ENCODE measurements at places on chromosomes 2 and 18.

DNA sequence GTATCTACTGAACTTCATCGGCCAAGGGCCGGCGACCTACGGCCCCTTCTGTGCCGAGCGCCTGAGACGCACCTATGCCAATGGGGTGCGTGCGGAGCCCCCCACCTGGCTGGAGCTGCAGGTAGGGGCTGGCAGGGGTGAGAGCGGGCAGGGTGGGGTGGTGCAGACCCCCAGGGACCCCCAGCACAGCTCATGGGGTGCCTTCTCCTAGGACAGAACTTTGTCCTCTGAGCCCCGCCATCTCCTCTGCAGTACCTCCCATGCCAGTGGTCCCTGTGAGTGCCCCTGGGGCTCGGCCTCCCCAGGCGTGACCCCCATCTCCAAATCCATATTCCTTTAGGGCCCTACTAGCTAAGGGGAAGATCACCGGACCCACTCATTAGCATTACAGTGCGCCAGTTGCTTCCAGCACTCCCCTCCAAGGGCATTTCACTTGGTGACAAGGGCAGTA is 23.9 kb upstream of the GPR17 start:
- DNase-seq = no peak

GRCh38 chr2:41922177-41922576 is 125.6 kb upstream of the PKDCC start:
- no peak for DNase-seq

GRCh38 chr18:10300739-10301138 is 153.7 kb upstream of the APCDD1 start:
- no peak for DNase-seq

GRCh38 chr2:42040643-42041278 is 7.1 kb upstream of the PKDCC start:
- DNase-seq = no peak

GRCh38 chr2:216884347-216884746 is 24.5 kb upstream of the TNP1 start:
- DNase-seq = no peak

DNA sequence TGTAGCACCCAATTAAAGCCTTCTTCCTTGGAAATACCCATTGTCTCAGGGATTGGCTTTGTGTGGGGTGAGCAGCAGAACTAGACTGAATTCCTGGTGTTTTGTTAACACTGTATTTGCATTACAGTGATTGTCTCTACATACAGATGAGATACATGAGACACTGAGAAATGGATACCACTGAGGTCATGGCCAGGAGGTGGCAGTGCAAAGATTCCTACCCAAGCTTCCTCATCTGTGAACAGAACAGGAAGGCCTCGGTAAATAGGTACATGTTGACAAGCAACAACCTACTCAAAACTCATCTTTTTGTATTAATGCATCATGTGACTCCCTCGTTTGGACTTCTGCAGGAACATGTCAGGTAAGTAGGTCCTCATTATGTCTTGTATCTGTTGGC is 445.8 kb upstream of the RGPD4 start:
- no peak for DNase-seq

DNA sequence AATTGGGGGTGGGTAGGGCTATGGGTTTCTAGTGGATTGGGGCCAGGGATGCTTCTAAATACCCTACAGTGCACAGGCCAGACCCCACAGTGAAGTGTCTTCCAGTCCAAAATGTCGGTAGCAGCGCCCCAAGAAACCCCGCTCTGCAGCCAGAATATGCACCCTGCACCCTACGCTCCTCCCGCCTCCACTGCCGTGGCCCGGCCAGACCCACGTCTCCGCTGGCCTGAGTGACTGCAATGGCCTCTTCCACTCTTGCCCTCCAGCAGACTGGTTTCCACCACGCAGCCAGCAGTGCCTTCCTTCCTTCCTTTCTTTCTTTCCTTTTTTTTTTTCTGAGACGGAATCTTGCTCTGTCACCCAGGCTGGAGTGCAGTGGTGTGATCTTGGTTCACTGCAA is 91.4 kb upstream of the TAF1B start:
- no peak for DNase-seq

DNA sequence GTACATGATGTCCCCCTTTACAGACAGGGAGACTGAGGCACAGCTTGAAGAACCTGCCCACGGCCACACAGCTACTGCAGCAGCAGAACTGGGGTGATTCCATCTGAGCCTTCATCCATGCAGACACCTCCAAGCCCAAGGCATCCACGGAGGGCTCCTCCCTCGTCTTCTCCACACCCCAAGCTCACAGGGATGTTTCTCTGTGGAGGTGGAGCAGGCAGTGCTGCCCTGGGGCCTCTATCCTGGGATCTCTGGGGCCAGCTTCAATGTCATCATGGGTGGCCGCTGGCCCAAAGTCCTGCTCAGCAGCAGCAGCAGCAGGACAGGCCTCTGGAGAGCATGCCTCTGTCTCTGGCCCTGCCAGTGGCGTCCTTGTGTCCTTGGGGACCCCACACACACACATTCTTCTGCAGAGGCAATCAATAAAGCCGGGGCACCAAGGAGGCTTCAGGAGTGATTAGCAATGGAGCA is 31.2 kb downstream of the ADI1 start:
- DNase-seq = no peak

- no peak for DNase-seq
Measured at GRCh38 chr2:157971702-157972101, 95.6 kb upstream of the ACVR1 start.

- DNase-seq = no peak
Measured at GRCh38 chr2:70891572-70892357, 43.9 kb upstream of the ATP6V1B1 start.

DNA sequence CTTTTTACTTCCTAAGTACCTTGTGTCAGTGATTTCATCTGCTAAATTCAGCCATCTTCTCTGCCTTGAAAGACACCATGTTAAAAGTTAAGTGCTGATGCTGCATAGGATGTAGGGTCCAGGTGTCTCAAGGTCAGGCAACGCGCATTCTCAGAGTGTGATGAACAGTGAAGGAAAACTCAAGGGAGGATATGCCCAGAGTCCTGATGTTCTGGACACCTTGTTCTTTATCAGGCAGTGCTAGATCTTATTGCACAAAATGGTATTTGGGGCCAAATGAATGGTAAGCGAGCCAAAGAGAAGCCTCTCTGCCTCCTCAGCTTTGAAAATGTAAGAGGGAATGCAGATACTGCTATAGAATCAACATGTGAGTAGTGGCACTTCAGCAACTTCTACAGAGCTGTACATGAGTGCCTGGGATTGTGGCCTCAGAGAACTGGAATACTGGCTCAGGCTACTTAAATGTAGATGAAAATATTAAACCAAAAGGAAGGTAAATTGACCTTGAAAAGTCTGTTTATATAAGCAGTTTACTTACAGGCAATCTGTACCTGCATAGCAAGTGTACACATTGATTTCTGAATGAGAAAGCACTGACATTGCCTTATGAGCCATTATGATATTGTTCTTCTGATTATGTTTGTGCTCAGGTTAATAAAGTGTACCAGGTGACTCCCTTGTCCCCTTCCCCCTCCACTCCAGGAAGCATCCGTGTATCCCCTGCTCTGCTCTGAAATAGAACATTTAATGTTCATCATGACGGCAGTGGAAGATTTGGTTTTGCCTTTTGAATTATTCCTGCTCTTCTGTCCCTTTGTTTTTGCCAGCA is 86.7 kb upstream of the RANBP2 start:
- no peak for DNase-seq

GRCh38 chr18:12819841-12820240 is 64.2 kb downstream of the PTPN2 start:
- DNase-seq = no peak

GRCh38 chr2:235061656-235062055 is 109.8 kb downstream of the SH3BP4 start:
- DNase-seq = no peak

GRCh38 chr2:121185571-121186074 is 99.4 kb downstream of the TFCP2L1 start:
- no peak for DNase-seq

DNA sequence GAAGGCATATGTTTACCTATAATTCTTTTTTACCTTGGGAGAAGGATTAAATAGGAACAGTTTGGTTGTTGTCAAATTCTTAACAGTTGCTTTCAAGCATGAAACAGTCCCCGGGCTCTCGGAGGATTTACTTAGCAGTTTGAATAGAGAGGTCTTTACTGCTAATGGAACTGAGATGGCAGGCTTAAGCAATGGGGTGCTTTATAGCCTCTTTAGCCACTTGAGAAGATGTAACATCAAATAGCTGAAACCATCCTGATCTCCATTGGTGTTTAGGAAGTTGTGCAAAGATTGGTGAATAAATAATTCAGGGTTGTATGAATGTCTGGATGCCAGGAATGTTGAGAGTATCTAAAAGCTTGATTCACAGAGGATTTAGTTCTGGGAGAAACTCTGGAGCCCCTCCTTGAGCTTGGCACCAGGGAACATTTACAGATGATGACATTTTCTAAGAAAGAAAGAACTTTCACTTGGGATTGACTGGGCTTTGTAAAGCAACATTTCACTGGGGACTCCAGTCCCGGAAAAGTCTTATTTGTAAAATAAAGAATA is 51.9 kb downstream of the PTPRM start:
- DNase-seq = no peak

DNA sequence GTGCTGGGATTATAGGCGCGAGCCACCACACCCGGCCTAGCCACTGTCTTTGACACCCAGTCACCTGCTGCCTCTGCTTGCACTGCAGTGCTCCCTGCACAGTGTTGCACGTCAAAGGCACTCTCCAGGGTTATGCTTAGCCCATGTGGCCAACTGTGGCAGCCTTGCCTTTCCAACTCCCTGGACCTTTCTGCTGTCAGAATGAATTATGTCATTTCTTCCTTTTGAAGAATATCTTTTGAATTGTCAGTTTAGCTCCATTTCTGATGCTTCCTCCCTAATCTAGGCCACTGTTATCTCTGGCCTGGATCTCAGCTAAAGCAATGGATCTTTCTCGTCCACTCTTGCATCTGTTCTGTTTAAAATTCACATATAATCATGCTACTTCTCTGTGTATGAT is 29.3 kb upstream of the LRRTM1 start:
- DNase-seq = no peak

GRCh38 chr2:69477627-69478026 is 40.4 kb upstream of the NFU1 start:
- no peak for DNase-seq

DNA sequence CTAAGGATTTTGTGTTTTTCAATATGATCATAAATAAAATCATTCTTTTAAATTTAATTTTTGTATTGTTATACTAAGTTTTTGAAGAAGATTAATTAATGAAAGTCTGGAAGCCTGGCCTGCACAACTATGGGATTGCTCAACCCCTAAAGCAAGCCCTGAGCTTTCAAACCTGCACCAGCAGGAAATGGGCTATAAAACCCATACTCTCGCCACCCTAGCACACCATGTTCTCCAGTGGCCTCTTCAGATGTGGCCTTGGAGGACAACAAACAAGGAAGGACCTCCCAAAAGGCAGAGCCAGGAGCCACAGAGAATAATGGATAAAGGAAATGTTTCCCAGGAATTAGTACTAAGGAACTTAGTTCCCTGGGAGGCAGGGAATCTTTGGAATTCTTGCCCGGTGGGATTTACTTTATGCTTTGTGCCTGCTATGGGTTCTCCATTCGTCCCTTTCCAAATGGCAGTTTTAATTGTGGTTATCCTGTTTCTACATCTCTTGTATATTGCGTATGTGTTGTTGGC is 212.5 kb downstream of the ZFP36L2 start:
- no peak for DNase-seq

GRCh38 chr2:25197336-25198208 is 29.2 kb upstream of the POMC start:
- DNase-seq = no peak

- DNase-seq = no peak
Measured at GRCh38 chr2:165044505-165045303, 89.4 kb upstream of the SLC38A11 start.

- no peak for DNase-seq
Measured at GRCh38 chr2:79179036-79179435, 19.5 kb upstream of the REG3A start.

- no peak for DNase-seq
Measured at GRCh38 chr2:197201874-197202273, 108.7 kb downstream of the ANKRD44 start.

GRCh38 chr2:12774395-12774727 is 57.6 kb downstream of the TRIB2 start:
- DNase-seq = no peak

GRCh38 chr18:79484661-79485621 is 89.2 kb downstream of the NFATC1 start:
- DNase-seq = peak; percentile 57

DNA sequence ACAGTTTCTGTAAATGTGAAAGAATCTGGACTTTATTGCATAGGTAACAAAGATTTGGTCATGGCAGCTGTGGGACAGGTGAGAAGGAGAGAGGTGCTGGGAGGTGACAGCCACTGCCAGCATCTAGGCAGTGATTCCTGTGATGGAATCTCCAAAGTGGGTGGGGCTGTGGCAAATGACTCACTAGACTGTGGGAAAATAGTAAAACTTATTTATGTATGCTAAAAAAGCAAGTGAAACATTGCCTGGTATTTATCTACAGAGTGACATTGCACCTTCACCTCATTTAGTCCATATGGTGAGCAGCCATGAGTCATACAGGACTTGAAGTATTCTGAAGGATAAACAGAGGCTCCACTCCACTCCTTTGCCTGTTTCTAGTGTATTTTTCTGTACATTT is 145.3 kb upstream of the MEX3C start:
- DNase-seq = no peak

- DNase-seq = no peak
Measured at GRCh38 chr2:207083361-207084110, 82.2 kb downstream of the KLF7 start.

- no peak for DNase-seq
Measured at GRCh38 chr2:200431996-200432705, 77.7 kb downstream of the KCTD18 start.

- DNase-seq = no peak
Measured at GRCh38 chr2:68857855-68858456, 13.2 kb downstream of the BMP10 start.

- no peak for DNase-seq
Measured at GRCh38 chr2:168217920-168218319, 29.5 kb downstream of the STK39 start.

GRCh38 chr2:232492236-232492848 is 4.7 kb upstream of the ECEL1 start:
- no peak for DNase-seq

GRCh38 chr2:219285894-219286425 is 6.8 kb downstream of the DNAJB2 start:
- DNase-seq = no peak

DNA sequence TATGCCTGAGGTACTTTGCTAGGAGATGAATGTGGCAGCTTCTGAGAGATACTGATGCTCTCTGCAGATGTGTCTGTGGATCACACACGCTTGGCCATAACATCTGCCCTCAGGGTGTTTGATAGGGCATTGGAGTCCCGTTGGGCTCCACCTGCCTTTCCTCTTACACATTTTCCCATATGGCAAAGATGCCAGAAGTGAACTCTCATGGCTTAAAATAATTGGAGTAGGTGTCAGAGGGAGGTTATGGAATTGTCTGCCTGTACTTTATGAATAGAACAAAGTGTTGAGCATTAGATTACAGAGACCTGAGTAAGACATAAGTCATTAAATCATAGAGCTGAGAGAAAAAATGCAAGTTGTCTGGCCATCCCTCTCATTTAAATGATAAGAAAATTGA is 75.3 kb upstream of the PNPT1 start:
- no peak for DNase-seq
